ENCODE measurements at places on chromosomes 5 and 9. TPM values are rescaled to one million over a fixed set of nuclear protein-coding genes. Genes with fewer than 3 reads are reported as not detected.

RNF224 gene
- total RNA-seq, result not detected

ANKRD34B gene
- 3.0 TPM for total RNA-seq

NTRK2 gene
- total RNA-seq, result 272 TPM

NR6A1 gene
- total RNA-seq, result 2.5 TPM

TTLL11 gene
- total RNA-seq, result 42.0 TPM

PCDHGA3 gene
- total RNA-seq, result 7.2 TPM

GABRG2 gene
- 68.0 TPM for total RNA-seq

PARP8 gene
- total RNA-seq, result 56.3 TPM

PRUNE2 gene
- total RNA-seq, result 35.8 TPM

BARX1 gene
- total RNA-seq, result not detected

HRH2 gene
- 4.8 TPM for total RNA-seq

PCDHGA1 gene
- total RNA-seq, result 4.2 TPM

IRX4 gene
- total RNA-seq, result not detected

OMD gene
- total RNA-seq, result 1.6 TPM

RFESD gene
- total RNA-seq, result 2.3 TPM

PDE6A gene
- not detected for total RNA-seq

IRX2 gene
- total RNA-seq, result 5.1 TPM

RNF180 gene
- 110 TPM for total RNA-seq

LECT2 gene
- not detected for total RNA-seq

PCSK5 gene
- 18.5 TPM for total RNA-seq

ALDH7A1 gene
- total RNA-seq, result 64.8 TPM

ZCCHC9 gene
- 11.3 TPM for total RNA-seq

OR2V1 gene
- not detected for total RNA-seq

DELE1 gene
- total RNA-seq, result 34.1 TPM

S1PR3 gene
- total RNA-seq, result 8.3 TPM

IL13 gene
- not detected for total RNA-seq

ACTBL2 gene
- total RNA-seq, result not detected

ZDHHC11B gene
- total RNA-seq, result 7.6 TPM

RAPGEF1 gene
- 38.1 TPM for total RNA-seq

PAEP gene
- not detected for total RNA-seq

MYOT gene
- total RNA-seq, result 1.8 TPM

MYMK gene
- not detected for total RNA-seq

PLEKHG4B gene
- 4.2 TPM for total RNA-seq

TXNDC15 gene
- 105 TPM for total RNA-seq

CER1 gene
- 0.69 TPM for total RNA-seq

GADD45G gene
- total RNA-seq, result 8.8 TPM

PCDHGC3 gene
- 69.0 TPM for total RNA-seq

ITK gene
- total RNA-seq, result 0.23 TPM

PCDHAC2 gene
- total RNA-seq, result 47.1 TPM

SLC23A1 gene
- 0.69 TPM for total RNA-seq

SIT1 gene
- total RNA-seq, result not detected

RGS14 gene
- total RNA-seq, result 10.1 TPM

CCDC152 gene
- 14.1 TPM for total RNA-seq
